CD4-positive, alpha-beta T cell treated with Interleukin-15 for 4 hours (primary cell): ENCODE measurements at places on chromosomes 11 and 22.

DNA sequence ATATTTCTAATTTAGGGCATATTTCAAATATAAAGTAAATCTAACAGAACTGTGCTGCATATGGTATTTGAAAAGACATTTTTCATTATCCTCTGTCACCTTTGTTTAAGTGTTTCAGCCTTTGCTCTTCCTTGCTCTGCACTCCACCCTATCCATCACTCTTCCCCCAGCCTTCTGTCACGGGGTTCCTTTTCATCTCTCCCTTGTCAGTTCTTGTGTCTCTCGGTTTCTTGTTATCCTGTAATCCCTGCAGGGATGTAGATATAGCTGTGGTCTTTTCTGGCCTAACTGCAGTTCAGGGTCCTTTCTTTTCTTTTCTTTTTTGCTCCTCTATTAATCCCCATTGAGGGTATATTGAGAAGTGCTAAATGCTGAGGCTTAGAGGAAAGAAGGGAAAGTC is 261.9 kb downstream of the DCDC1 start:
- DNase-seq = no peak

DNA sequence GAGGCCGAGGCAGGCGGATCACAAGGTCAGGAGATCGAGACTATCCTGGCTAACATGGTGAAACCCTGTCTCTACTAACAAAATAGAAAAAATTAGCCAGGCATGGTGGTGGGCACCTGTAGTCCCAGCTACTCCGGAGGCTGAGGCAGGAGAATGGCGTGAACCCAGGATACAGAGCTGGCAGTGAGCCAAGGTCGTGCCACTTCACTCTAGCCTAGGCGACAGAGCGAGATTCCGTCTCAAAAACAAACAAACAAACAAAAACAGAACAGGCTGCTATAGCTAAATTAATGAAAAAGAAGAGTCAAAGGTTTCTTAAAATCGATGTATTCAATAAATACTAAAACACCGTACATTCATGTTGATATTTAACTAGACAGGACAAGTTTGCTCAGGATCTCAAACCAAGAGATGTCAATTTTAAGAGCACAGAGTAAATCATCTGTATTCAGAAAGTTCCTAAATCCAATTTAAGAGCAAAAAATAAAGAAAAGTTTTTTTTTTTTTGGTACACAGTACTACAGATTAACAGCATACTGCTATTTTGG is 59.9 kb downstream of the NUP98 start:
- no peak for DNase-seq

DNA sequence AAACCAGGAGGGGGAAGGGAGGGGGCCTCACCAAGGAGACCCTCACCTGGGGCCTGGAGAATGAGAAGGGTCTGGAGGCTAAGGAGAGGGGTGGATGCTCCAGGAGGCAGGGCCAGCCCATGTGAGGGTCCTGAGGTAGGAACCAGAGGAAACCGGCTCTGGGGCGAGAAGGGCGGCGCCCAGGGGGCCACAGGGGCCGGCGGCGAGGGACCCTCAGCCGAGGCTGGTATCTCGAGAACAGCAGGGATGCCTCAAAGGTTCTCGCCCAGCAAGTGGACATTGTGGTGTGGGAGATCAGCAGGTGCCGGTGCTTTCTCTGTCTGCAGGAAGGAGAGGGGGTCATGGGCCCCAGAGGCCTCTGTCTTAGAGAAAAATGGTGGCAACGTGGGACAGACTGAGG is 47.9 kb downstream of the CDKN1C start:
- DNase-seq = no peak

DNA sequence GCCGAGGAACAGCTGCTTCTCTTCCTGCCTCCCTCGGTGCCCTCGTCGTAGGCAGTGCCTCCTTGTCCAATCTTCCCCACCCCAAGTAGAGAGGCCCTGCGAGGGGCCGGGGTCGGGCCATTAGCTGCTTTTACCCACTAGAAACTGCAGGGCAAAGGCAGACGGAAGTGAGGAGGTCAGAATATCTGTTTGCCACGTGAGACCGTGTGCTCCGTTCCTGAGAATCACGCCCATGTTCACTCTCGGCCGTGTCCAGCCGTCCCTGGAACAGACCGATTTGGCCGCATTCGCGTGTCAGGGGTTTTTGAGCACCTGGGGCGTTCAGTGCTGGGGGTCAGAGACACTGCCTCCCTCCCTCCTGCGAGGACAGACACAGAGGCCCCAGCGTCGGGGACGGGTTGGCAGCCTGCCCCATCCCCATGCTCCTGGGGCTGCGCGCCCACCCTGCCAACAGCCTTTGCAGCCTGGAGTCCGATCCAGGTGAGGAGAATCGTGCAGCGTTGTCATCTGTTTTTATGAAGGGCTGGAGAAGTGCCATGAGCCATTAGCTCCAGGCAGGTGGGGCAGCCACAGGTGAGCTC is 982.2 kb downstream of the BRD1 start:
- no peak for DNase-seq

DNA sequence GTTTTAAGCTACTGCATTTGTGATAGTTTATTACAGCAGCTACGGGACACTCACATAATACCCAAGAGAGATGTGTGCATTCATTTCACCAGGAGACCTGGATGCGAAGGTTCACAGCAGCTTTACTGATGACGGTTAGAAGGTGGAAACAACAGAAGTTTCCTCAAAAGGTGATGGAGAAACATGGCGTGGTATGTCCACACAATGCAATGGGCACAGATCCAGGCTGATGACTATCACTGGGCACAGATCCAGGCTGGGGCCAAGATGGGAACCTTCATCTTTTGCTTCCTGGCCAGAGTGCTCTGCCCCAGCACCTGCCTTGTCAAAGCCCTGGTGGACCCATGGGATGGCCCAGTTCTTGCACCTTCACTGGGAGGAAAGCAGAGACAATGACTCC is 30.6 kb upstream of the RFPL3 start:
- no peak for DNase-seq

DNA sequence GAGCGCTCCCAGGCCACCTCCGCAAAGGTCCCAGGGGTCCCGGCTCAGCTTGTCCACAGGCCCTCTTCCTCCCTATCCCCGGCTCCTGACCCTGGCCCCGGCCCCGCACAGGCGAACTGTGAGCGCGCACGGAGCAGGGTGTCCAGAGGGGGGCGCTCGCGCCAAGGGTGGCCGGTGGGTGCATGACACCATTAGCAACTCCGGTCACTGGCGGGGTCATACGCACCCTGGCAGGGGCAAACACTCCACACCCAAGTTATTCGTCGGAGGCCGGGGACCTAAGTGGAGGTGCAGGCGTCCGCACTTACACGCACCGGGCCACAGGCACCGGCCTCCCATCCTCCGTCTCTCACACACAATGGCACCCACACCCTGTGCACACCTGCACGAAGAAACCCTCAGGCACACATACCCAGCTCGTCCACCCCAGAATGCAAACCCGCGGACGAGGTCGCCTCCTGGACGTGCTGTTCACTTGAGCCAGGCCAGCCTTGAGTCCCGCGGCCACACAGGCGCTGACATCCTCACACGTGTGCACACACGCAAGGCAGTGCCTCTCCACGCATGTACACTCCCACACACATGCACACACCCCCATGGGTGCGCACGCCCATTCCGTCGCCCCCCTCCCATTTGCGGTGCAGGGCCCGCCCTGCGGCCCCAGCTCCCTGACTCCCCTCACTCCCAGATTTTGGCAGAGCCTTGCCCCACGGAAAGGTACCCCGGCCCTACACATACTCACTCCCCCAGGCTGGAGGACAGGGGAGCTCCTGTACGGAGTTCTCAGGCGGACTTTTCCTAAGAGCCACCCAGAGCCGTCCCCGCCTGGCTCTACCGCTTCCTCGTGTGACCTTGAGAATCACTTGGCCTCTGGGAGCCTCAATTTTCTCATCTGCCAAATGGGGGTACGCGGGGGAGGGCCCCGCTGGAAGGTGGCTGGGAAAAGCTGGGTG is at the start of gene RASGRP2:
Gene RASGRP2 (minus strand): TSS at position 552 of the 953 bp plus-strand sequence. CDS start 1,276 bp downstream, outside the sequence.
- peak; percentile 85 for DNase-seq

DNA sequence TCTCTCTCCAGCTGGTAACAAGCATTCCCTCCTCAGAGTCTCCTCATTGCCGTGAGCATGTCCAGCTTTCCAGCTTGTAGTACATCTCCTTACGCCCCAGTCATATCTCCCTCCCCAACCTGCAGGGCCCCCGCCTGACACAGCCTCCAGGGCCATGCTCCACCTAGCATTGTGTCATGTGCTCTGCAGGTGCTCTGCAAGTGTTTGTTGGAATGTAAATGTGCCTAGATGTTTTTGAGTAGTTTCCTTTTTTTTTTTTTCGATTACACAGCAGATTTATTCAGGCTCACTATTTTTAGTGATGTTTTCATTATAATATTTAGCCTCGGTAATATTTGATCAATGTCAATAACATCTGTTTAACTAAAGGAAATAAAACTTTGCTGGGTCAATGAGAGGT is 82.5 kb downstream of the NCAM1 start:
- no peak for DNase-seq

DNA sequence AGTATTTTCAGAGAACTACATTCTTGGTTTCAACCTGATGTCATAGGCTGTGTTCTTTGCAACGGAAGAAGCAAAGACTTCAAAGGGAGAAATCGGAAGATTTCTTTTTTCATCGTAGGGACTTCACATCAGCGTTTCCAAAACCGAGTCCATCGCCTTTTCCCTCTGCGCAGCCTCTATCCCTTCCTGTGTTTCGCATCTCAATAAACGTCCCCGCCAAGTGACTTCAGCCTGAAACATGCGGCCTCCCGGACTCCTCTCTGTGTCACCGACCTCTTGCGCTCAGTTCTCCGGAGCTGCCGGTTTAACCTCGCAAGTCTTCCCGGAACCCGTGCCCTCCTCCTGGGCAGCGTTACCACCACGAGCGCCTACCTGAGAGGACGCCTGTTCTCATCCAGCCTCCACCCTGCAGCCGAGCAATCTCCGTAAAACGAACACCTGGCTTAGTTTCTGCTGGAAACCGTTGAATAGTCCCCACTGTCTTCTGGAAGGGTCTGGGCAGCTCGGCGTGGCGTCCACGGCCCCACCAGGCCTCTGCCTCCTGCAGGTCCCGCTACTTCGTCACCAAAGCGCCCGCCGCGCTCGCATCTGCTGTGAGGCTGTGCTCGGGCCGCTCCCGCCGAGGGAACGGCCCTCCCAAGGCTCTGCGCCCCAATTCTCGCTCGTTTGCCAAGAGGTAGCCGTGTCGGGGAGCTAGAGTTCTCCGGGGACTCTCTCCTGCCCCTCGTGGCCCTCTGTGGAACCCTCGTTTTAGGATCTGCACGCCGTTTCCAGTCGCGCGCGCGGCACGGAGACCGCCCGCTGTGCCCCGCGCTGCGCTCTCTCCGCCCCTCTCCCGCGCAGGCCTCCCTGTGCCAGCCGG is at the start of gene GLB1L3:
Gene GLB1L3 (plus strand): TSS at position 846 of the 862 bp plus-strand sequence. CDS start 362 bp downstream, outside the sequence.
- DNase-seq = peak; percentile 75

DNA sequence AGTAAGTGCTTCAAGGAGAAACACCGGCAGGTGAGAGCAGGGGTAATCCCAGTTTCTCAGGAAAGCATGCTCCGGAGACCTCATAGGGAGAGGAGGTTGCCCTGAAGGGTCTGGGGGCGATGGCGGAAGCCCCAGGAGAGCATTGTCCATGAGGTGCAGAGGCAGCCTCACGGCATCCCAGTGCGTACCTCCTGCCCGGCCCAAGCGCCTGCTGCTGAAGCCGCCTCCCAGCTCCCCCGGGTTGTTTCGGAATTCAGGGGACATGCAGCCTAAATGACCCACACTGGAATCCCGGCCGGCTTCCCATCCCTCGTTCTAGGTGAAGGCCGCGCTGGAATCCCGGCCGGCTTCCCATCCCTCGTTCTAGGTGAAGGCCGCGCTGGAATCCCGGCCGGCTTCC is 2.7 kb downstream of the ZBED4 start:
- no peak for DNase-seq

GRCh38 chr11:34044664-34045485 is 6.7 kb upstream of the CAPRIN1 start:
- DNase-seq = no peak

GRCh38 chr11:76666408-76666807 is 4.1 kb downstream of the LRRC32 start:
- no peak for DNase-seq

DNA sequence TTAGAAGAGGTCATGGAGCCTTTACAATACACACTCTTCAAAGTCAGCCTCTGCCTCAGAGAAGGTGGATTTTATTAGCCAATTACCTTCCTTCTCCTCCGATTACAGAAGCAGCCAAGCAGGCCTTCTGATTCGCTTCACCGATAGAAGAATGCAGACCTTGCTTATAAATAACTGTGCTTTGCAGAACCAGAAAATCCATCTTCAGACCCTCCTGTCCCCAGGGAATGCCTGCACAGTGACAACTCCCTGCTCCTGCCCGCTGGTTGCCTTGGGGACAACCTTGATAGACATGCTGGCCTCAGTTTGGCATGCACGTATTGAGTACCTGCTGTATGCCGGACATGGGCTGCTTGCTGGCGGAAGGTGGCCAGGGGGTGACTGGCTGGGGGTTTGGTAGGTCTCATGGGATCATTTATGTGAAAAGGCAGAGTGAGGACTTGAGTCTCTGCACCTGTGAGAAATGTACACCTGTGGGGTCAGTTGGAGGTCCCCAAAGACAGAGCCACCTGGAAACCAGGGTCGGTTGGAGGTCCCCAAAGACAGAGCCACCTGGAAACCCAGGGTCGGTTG is 1238.7 kb downstream of the BRD1 start:
- DNase-seq = no peak

DNA sequence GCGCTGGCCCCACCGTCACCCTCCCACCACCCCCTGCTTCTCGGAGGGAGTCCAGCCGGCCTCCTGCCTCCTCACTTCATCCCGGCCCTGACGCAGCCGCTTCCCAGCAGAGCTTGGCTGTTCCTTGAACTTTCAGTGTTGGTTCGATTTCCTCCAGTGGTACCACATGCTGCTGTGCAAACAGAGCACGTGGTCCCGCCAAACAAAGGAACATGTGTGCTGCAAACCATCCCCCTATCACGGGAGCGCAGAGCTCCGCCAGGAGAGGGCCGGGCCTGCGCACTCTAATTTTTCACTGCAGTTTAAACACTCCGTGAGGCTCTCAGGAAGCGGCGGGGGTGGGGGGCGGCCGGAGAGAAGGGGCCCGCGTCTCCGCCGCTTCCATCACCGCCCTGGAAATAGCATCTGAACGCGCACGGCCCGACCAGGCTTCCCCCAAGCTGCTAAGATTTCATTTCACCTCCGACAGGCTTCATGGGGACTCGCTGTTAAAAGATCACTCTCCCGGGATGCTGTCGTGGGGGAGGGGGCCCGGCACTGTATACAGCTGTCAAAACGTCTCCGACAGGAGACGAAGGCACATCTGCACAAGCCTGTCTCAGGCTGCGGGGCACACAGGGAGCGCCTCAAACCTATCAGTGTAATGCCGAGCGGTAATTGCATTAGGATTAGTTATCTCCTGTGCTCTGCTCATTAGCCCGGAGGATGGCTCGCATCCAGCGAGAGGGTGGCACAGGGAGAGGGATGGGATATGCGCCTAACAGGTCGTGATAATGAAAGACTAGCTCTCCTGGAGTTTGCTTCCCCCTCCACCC is 269.9 kb upstream of the SORL1-AS1 start:
- DNase-seq = no peak

- no peak for DNase-seq
These were observed 9.3 kb upstream of the GLB1L3 start for GRCh38 chr11:134266841-134267251.

DNA sequence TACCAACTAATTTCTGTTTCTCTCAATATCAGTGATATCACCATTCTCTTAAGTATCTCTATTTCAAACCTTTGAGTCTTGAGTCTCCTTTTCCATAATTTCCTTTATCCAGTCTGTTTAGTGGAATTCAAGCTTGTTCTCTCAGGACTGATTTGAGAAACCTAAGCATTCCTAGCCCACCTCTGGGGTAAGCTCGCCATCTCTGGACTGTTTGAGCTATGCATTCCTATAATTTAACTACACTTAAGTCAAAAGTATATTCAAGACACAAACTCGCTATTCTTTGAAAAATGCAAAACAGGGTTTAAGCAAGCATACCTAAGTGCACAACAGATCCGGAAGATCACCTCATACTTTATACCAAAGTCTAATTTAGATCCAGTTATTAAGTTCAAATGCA is 2.1 kb upstream of the DLAT start:
- DNase-seq = no peak
